ENCODE measurements at places on chromosomes 3 and 15. TPM values are rescaled to one million over a fixed set of nuclear protein-coding genes. Genes with fewer than 3 reads are reported as not detected.

The ACAP2 gene
- total RNA-seq = 53.3 TPM

The LMAN1L gene
- total RNA-seq = not detected

DNA sequence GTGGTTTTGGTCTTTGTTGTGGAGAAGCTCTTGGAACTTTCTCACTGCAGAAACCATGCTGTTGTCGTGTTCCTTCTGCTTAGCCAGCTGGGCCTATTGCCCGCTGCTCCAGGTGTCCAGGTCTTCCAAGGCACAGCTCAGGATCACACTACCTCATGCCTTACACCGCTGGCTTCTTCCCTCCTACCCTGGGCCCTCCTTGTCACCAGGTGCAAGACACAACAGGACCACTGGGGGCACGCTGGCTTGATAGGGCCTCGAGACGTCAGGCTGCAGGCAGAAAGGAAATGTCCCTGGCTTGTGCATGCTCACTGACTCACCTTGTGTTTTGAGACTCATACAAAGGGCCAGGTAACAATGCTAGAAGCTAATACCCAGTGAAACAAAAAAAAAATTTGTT lies 32.3 kb downstream of the PAQR9 start:
- no peak for DNase-seq

- DNase-seq = no peak
Measured at GRCh38 chr3:48762816-48763215, 45.8 kb upstream of the IP6K2 start.

All from A172 (cell line).